Inflammatory macrophage (primary cell): ENCODE measurements at places on chromosomes 1 and 21.
A peak's percentile ranks its signal among the peaks of the same experiment; 100 is the strongest.

DNA sequence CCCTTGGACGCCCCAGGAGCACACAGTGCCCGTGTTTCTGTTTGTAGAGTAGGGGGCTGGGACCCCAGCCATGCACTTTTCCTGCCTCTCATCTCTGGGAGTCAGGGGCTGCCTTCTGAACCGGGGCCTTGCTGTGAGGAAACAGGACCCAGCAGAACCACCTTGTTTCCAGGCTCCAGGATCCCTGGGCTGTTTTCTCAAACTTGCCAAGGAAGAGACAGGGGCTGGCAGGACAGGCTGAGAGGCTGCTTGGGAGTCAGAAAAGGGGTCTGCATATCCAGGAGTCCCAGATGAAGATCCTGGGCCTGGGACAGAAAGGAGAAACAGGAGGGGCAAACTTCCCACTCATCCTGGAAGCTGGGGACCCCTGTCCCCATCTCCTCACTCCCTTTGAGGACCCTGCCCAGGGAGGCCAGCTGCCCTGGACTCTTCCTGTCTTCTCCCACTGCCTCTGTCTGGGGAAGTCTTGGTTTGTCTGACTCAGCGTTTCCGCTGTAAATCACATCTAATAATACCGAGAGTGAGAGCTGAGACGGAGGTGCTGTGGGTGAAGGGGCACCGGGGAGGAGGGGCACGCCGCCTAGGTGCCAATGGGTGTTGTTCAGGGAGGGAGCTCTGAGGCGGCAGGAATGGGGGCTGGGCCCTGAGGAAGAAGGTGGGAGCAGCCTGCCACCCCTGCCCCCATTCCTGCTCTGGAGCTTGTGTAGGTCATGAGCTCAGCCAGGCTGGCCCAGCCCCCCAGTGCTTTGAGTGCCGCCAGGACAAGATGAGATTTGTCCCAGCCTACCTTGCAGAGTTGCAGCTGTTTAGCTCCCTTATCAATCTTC lies 16.7 kb downstream of the POU3F1 start:
- peak; percentile 76 for DNase-seq

- DNase-seq, result no peak
Measured at GRCh38 chr1:22444856-22445255, 6.8 kb upstream of the ZBTB40 start.

GRCh38 chr1:204971517-204972336 lies 71.3 kb upstream of the CNTN2 start:
- peak; percentile 67 for DNase-seq

- no peak for DNase-seq
Measured at GRCh38 chr1:5811419-5811818, 180.8 kb downstream of the NPHP4 start.

DNA sequence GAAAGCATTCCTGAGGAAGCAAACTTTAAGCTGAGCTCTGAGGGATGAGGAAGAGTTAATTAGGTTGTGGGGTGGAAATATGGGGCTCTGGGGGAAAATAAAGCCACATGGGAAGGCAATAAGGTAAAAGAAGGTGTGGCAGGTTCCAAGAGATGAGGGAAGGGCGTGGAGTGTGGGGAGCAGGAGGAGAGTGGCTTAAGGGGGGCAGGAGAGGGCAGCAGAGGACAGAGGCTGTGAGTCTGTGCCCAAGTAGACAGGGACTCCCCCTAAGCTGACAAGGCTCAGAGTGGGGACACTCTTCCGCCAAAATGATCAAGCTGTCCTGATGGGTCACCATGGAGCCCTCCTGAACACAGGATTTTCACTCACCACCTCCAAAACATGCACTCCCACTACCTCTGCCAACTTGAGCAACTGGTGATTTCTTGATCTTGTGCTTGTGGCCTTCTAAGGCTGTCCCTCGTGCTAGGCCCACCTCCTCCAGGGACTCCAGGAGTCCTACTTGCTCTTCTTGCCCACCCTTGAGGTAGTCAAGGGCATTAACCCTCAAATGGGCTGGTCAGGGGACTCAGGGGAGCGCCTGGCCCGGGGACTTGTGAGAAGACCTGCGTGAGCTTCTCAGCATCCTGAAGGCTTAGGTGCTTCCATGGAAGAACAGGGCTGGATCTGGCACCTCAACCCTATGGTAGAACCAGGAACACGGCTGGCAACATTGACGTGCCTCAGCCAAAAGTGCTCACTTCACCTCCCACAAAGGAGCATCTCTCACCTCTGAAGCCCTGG lies 23.4 kb downstream of the DMAP1 start:
- DNase-seq, result no peak

- DNase-seq, result no peak
Measured at GRCh38 chr1:116382321-116382720, 9.3 kb downstream of the ATP1A1 start.

DNA sequence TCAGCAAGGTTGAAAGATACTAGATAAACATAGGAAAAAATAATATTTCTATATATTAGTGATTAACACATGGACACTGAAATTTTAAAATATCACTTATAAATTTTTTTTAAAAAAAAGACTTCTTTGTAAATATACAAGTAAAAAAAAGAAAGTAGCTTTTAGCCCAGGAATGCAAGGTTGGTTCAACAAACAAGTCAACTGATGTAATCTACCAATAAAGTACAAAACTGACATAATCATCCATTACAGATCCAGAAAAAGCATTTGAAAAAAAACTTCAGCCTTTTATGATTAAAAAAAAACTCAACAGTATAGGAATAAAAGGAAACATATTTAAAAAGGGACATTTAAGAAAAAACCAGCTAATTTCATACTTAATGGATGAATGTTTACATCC lies 48.4 kb downstream of the TRMT1L start:
- DNase-seq, result no peak

- DNase-seq, result no peak
Measured at GRCh38 chr21:26844258-26845065, 747 bp downstream of the ADAMTS1 start.

- DNase-seq, result no peak
Measured at GRCh38 chr1:209751627-209752231, 4.1 kb upstream of the TRAF3IP3 start.

DNA sequence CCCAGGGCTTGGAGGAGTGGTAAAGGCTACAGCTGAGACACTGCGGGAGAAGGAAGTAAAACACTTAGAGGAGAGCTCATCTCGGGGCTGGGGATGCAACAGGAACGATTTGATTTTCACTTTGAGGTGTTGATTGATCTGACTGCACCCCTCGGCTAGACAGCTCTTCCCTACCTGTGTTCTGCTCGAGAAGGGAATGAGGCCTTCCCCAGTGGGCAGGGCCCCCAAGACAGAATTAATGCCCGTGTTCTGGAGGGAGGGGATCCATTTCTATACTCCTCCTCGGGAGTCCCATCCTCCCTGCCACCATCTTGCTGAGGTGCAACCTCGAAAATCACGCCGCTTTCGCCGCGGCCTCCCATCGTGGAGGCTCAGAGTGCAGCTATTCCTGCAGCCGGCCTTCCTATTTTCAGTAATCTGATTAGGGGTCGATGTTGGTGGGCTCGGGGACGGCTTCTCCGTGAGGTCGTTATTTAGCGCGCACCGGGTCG lies 2.4 kb downstream of the ATP2B4 start:
- DNase-seq, result no peak

GRCh38 chr1:92479587-92479986 lies 7.1 kb downstream of the GFI1 start:
- no peak for DNase-seq

- no peak for DNase-seq
Measured at GRCh38 chr1:87986130-87986866, 657.6 kb downstream of the LMO4 start.

GRCh38 chr1:67610450-67610849 lies 74.6 kb upstream of the GADD45A start:
- DNase-seq, result no peak

GRCh38 chr1:157948312-157949073 lies 45.0 kb upstream of the KIRREL1 start:
- DNase-seq, result peak; percentile 72

DNA sequence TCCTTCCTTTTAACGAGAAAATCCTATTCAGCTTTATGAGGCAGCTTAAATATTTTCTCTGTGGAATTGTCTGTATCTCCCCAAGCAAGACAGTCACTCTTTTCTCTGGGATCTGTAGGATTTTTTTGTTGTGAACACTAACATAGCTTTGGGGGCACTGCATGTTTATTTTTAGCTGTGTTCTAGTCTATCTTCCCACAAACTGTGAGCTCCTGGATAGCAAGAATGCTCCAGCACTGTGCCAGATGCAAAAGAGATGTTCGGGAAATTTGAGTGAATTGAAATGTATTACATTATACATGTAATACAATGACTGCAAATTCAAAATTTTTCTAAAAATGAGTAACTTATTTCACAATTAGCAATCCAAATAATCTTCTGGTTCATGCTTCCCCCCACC lies 282.2 kb downstream of the PLPP3 start:
- no peak for DNase-seq

- no peak for DNase-seq
Measured at GRCh38 chr1:183780757-183781156, 24.2 kb upstream of the RGL1 start.

GRCh38 chr1:115117298-115117697 lies 28.0 kb upstream of the TSPAN2 start:
- DNase-seq, result no peak

- no peak for DNase-seq
Measured at GRCh38 chr21:37072274-37072987, 440 bp downstream of the PIGP start.

DNA sequence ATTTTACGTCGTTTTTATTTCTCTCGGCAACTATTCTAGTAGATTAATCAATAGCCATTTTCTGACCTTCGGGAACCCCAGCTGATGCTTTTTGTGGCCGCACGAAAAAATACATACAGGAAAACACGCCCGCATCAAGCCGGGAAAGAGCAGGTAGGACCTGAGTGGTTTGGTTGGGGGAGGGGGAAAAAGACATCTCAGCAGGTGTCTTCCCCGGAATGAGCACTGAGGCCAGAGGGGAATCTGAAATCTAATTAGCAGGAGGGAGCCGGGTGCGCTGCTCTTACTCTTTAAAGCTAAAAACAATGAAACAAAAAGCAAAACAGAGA lies 618 bp upstream of the FOXD3 start:
- DNase-seq, result no peak

- no peak for DNase-seq
Measured at GRCh38 chr1:110216844-110217444, 6.8 kb downstream of the KCNC4 start.

DNA sequence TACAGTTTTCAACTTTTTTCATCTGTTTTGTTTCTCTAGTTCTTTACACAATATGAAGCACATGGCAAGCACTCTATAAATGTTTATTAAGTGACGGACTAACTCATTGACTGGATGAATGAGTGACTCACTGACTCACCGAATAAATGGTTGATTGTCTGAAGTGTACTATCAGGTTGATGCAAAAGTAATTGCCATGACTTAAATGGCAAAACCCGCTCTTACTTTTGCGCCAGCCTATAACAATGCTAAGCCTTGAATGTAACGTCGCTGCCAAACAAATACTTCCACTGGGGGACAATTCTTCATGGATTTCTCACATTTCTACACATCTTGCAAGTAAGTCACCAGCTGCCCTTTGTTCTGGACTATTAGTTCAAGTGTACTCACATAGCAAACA lies 109.0 kb upstream of the KCTD3 start:
- no peak for DNase-seq
